HS-27A (cell line): ENCODE measurements at places on chromosomes 5 and 9.

DNA sequence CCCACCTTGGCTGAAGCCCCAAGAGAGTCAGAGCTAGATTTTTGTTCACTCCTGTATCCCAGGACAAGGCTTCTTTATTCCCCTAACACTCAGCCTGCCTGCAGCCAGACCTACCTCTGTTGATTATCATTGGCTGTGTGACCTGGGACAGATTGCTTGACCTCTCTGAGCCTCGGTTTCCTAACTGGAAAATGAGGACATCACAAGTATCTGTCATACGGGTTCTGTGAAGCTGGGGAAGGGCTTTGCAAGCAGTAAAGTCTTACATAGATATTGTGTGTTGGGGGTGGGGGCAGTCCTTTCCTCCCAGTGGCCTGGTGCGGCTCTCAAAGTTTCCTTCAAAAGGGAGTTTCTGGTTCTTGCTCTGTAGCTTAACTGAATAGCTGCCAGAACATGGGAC is 2.5 kb upstream of the NEK6 start:
- no peak for DNase-seq

GRCh38 chr5:150352244-150353031 is 5.1 kb upstream of the TCOF1 start:
- DNase-seq = no peak

GRCh38 chr5:125336401-125336800 is 590.0 kb upstream of the ZNF608 start:
- no peak for DNase-seq

DNA sequence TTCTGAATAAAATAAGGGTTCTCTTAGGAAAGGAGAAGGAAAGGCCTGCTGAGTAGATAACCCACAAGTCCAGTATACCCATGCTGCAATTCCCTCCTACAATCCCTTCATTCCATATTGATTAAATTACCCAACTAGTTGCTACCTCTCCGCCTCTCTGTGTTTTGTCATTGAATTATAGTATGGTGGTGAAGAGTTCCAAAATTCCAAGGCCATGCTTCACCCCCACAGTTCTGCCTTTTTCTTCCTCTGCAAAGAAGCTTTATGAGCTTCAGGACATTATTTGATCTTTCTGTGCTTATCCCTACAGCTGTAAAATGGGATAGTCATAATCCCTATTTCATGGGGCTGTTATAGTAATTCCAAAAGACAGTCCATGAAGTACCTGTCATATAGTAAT is 215.6 kb downstream of the ACTL7B start:
- DNase-seq = no peak

DNA sequence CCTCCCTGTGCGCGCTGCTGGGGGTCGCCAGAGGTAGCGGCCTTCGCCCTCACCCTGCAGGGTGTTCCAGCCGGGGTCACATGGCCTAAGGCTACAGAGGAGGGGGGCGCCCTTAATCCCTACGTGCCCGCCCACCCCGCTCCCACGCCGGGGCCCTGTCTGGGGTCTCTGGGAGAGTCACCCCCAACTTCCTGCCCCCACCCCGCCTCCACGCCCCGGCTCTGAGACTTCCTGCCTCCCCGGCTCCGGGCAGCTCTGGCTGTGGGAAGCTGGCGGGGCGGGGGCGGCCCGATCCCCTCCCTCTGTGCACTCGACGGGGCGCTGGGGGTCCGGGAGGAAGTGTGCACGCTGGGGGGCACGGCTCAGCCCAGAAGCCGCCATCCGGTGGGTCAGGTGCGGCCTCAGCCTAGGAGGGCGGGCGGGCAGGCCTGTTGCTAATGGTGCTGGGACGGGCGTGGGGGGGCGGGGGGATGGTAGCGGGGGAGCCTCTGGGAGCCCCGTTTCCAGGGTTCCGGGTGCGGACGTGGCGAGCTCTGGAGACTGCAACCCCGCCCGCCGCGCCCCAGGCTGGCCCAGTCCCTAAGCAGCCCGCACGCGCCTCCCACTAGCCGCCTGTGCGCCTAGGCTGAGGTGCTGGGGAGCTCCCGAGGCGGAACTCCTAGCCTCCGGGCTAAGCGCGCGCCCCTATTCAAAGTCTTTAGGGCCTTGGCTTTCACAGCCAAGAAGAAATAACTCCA is 61.6 kb downstream of the CXXC5 start:
- no peak for DNase-seq

- DNase-seq = no peak
Measured at GRCh38 chr5:21212026-21212425, 1224.0 kb upstream of the CDH18 start.

DNA sequence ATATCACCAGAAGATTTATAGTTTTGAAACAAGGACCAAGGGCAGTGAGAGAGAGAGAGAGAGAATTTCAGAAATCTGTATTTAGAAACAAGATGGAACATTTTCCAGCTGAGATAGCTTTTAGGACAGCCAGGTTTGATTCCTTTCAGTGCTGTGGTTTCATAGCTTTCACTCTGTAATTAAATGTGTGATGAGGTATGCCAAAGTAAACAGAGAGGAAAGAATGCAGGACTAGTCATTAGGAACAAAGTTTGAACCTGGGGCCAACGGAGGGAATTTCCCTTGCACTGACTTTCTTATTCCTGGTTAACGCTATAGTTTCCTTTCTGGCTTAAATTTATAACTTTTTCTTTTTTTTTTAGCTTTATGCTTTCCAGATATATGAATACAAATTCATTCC is 10.0 kb upstream of the CCL28 start:
- no peak for DNase-seq

GRCh38 chr5:157245476-157245875 is 20.4 kb upstream of the CYFIP2 start:
- no peak for DNase-seq

GRCh38 chr5:94498199-94498598 is 120.2 kb downstream of the KIAA0825 start:
- no peak for DNase-seq

- DNase-seq = no peak
Measured at GRCh38 chr5:107570805-107571531, 99.8 kb downstream of the EFNA5 start.

GRCh38 chr5:174311531-174312269 is 266.2 kb downstream of the NSG2 start:
- no peak for DNase-seq

GRCh38 chr5:165497707-165498106 is 1992.3 kb downstream of the MAT2B start:
- no peak for DNase-seq

GRCh38 chr9:111949919-111950318 is 53.3 kb downstream of the UGCG start:
- no peak for DNase-seq

GRCh38 chr9:133374612-133375115 is 1.2 kb downstream of the SURF4 start:
- DNase-seq = no peak

DNA sequence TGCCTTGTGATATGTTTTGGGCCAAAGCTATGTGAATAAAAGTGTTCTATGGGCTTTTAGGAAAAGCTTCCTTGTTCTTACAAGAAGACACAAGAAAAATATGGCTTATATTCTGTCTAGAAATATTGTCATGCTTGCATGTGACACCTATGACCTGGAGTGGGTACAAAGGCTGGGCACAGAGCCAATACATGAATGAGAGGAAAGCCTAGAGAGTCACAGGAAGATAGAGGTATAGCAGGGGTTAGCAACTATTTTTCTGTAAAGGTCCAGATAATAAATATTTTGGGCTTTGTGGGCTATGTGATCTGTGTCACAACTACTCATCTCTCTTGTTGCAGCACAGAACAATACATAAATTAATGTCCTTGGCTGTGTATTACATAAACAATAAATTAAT is 196.6 kb upstream of the CD180 start:
- DNase-seq = no peak

DNA sequence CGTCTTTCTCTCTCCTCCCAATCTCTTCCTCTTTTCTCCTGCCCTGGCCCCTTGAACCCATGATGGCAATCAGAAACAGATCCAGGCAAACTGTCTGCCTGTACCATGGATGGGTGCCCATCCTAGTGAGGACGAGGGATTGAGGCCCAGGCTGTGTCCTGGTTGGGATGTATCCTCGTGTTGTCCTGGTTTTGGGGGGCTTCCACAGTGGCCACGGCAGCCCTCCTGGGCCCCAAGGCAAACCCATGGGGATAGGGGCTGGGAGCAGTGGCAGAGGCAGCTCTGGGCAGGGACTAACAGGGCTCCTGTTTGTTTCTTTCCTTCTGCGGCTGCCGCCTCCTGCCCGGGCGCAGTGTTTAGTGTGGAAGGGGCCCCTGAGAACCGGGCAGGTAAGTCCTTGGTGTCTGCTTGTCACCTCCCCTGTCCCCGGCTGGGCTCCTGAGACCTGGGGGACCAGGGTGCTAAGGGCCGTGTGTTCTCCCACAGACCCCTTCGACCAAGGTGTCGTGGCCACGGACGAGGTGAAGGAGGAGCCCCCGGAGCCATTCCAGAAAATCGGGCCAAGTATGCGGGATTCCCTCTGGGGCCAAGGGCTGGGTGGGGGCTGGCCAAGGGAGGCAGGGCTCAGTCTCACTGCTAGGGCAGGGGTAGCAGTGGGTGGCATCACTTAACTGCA is 70.0 kb downstream of the AMBP start:
- no peak for DNase-seq

DNA sequence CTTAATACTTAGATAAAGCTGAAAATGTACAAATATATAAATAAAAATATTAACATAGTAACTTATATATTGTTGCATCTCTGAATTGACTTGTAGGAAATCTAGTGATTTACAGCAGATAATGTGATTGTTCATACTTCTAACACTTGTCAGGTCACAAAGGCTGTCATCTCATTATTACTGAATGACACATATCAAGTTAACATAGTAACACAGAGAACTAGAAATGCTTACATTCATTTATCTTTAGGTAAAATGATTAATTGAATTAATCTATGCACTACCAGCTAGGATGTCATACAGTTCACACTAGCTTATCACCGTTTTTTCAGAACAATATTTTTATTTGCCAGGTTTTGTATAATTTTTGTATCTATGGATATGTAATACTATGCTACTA is 189.8 kb upstream of the SH3GL2 start:
- DNase-seq = no peak

- no peak for DNase-seq
Measured at GRCh38 chr9:100419166-100419565, 7.8 kb upstream of the MSANTD3 start.

DNA sequence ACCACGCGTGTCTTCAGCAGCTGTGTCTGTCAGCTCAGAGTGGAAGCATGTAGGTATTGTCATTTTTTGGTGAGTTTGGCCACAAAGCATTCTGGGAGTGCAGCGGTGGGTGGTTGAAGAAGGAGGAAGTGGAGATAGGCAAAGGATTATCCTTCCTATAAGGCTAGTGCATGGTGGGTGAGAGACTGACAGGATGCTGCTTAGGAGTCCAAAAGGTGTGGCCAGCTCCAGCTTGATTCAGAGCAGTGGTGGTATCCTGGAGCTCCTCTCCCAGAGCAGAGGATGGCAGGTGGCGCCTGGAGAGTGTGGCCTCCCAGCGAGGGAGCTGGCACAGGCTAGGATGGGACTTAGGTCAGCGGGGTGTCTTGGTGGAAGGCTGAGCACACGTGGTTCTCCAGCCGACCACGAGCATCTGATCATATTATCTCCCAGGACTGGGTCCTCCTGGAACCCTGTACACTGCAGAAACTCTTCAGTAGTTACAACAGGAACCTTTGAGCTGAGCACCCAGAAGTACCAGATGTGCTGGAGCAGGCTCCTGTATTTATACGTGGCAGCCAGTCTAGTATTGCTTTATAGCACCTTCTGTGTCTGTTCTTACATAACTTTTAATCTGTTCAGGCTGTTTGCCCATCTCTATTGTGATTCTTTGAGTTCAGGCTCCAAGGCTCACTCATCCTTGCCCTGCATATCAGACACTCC is 29.6 kb downstream of the MAML1 start:
- DNase-seq = no peak

- DNase-seq = no peak
Measured at GRCh38 chr5:93577854-93578812, 2.9 kb downstream of the NR2F1-AS1 start.

DNA sequence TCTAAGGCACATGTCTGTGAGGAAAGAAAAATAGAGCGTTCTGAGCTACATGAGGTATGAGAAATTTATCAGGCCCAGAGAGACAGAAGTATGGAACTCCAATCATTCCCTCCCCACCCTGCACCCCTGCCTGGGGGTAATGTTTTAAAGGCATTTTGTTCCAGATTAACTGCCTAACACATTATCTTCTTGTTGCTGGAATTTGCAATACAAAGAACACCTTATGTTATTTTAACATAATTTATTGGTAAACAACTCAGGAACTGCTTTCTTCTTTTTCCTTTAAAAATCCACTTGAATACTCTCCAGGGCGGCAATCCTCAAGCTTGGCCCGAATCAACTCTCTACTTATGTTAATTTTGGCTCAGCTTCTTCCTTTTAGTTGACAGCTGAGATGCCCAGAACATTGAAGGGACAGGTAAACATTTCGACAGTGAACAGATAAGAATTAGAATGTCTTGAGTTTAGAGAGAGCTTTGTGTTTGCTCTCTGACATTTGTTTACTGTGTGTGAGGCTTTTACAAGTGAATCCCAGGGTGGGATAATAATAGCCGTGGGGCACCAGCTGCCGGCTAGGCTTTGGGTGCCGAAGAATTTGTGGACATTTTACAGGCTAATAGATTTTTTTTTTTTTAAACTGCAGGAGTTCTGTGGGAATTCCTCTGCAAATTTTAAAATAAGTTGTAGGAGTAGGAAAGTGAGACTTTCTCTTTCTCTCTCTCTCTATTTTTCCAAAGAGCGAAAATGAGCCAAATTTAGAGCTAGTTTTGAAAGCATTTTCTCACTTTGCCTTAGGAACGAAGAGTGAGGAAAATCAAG is 96.4 kb upstream of the TAF11L2 start:
- no peak for DNase-seq

DNA sequence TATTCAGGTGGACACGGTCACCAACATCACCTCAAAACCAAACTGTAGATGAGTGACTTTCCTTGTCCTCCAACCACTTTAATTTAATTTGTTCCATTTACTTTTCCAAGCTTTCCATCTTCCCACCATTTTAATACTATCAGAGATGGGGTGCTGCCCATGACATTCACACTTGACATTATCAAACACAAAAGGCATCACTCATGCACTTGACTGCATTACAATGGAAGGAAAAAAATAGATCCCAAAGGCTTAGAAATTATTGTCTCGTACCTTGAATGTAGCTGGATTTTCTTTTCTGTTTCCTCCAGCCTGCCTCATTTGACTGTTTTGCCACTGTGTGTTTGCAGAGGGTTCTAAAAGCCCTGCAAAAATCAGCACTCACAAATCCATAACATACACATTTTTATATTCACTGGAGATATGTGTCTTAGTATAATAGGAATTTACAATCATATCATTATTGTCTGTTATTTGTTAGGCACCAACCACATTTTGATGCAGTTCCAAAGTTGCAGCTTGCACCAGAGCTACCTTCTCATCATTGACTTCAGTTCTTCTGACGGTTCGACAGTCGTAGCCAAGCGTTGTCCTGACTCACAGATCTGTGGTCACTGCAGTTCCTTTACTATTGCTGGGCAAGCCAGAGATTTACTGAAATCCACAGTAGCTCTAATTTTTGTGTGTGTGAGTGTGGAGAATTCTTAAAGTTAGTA is 712.3 kb upstream of the WWC1 start:
- no peak for DNase-seq

- no peak for DNase-seq
Measured at GRCh38 chr9:89352874-89353649, 34.8 kb downstream of the SECISBP2 start.
